ENCODE measurements at places on chromosomes 13 and 19.

- no peak for DNase-seq
Observed at GRCh38 chr13:28373810-28374209, 121.1 kb downstream of the FLT1 start.

- no peak for DNase-seq
Observed at GRCh38 chr13:59230484-59231264, 933.1 kb downstream of the DIAPH3 start.

GRCh38 chr19:50030225-50030624 lies 4.4 kb downstream of the ZNF473 start:
- no peak for DNase-seq

DNA sequence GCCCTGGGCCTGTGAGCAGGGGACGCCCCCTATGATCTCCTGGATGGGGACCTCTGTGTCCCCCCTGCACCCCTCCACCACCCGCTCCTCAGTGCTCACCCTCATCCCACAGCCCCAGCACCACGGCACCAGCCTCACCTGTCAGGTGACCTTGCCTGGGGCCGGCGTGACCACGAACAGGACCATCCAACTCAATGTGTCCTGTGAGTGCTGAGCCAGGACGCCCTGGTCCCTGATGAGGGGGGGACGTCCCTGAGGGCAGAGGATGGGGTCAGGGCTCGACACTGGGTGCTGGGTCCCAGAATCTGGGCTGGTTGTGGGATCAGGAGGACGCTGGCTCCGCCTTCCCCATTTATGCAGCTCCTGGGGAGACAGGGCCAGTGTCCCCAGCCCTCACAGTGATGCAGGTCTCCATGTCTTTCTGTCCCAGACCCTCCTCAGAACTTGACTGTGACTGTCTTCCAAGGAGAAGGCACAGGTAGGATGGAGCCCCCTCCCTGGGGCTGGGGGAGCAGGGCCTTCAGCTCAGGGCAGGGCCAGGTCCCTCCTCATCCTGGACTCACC lies 2.5 kb downstream of the SIGLEC7 start:
- DNase-seq, result no peak

- DNase-seq, result peak; percentile 67
Observed at GRCh38 chr19:27974082-27974513, 1238.9 kb downstream of the UQCRFS1 start.

GRCh38 chr19:30449078-30449590 lies 77.0 kb downstream of the ZNF536 start:
- DNase-seq, result no peak

- DNase-seq, result no peak
Observed at GRCh38 chr13:85519363-85519762, 279.9 kb downstream of the SLITRK6 start.

DNA sequence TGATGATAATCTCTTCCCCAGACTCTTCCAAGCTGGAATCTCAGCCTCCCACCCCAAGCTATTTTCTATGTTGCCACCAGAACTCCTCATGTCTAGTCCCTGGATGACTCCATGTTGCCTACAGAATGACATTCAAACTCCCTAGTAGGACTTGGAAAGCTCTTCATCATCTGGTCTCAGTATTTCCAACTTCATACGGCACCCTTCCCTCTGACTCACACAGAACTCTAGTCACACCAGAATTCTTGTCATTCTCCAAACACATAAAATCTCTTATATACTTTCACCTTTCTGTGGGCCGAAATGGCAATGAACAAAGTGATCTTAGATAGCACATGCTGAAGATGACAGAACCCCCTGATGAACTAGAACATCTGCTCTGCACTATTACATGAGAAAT lies 86.2 kb downstream of the CAB39L start:
- peak; percentile 22 for DNase-seq

DNA sequence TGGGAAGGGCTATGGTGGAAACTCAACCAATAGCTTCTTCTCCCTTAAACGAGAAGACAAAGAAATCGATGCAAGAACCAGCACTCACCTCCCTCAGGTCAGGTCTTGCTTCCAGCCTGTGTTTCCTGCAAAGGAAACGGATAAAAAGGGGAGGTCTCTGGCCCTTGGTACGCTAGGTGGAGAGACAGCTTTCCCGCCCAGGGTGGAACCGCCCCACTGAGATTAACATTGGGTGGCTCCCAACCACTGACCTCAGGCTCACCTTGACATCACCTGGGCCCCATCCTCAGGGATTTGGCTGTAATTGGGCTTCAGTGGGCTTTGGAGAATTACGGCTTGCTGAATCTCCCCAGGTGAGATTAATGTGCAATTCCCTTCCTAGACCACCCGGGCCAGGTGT lies at the start of gene NLRP7:
Gene NLRP7 (minus strand): TSS at position 150 of the 400 bp plus-strand sequence.
- DNase-seq, result no peak

DNA sequence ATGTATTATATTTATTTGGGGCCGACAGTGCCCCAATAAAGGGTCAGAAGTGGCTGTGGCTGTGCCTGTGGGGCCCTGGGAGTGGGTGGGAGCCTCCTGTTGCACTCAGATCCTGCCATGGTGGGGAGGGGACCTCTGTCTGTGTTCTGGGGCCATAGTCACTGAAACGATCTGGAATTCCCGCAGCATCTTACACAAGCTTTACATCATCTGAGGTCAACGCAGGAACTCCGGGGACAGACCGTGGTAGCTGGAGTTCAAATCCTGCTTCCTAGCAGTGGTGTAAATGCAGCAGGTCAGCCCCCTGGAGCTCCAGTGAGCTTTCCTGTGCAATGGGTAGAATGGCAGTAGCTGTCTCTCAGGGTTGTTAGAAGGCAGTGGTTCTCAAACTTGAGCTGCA lies 3.9 kb upstream of the SCN1B start:
- no peak for DNase-seq

DNA sequence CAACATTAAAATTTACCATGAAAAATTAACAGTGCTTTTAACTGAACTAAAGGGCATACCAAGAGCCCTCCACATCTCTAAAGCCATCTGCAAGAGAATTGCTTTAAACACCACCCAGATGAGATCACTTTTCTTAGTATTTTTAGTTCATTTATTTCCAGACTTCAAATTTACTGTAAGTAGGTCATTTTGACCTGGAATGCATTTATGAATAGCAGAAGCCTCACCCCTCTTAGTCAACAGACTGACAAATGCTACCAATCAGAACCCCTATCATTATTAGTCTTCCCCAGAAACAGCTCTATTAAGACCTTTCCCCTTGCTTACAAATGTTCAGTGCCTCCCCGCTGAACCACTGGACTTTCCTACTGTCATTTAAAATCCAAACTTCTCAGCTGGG lies 27.3 kb downstream of the RUBCNL start:
- DNase-seq, result no peak

- DNase-seq, result no peak
Observed at GRCh38 chr19:54247106-54247930, 4.7 kb upstream of the LILRA6 start.

DNA sequence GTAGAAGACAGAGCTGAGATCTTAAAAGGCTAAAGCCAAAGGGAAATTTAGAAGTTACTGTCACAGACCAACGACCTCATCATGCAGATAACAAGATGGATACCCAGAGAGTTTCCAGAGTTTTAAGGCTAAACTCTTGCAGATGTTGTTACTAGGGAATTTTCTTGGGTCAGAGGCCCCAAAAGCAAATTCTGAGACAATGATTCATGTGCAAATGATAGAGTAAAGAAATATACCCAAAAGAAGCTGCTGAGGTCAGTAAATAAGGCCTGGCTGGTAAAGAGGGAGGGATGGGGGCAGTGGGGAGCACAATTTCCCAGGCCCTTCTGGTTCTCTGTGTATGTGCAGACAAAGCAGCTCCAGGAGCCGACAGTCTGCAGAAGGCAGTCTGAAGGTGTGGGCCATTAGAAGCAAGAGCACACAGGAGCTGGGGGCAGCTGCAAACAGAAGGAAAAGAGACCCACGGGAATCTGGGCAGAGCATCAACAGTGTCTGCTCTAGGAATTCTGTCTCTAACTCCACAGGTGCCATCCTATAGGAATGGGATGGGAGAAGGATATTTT lies 330.8 kb downstream of the TBC1D4 start:
- DNase-seq, result peak; percentile 48

GRCh38 chr19:34503531-34504272 lies 22.1 kb downstream of the WTIP start:
- no peak for DNase-seq

DNA sequence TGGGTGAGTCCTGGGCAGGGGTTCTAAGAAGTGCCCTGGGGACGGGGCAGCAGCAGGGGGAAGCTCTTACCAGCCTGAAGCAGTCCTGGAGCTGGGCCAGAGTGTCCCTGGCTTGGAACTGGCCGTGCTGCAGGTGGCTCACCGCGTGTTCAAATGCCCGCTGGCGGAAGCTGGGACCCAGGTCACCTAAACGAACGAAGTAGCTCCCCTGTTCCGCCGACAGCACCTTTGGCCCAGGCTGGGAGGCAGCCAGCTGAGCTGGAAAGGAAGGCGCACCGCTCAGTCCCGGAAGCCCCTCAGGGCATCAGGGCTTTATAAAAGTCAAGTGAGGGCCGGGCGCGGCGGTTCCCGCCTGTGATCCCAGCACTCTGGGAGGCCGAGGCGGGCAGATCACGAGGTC lies 9.6 kb downstream of the PLIN4 start:
- no peak for DNase-seq

GRCh38 chr13:50740052-50740741 lies 103.3 kb downstream of the DLEU7 start:
- DNase-seq, result no peak

DNA sequence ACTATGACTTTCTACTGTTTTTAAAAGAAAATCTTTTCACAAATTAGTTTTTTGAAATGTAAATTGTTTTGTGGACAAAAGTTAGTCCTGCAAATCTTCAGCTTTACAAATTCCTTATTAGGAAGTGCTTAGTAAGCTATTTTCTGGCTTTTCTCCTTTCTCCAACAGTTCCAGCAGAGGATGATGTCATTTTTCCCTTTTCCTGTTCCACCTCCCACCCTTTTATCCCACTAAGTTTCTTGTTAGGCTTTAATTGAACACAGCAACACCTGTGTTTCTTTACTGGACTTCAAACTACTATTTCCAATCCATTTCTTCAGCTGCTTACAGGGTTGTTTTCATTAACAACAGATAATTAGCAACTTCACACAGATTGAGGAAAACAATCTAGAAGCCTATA lies 389.2 kb downstream of the NDFIP2 start:
- DNase-seq, result peak; percentile 38

GRCh38 chr13:106596275-106596937 lies 28.5 kb upstream of the ARGLU1 start:
- no peak for DNase-seq

DNA sequence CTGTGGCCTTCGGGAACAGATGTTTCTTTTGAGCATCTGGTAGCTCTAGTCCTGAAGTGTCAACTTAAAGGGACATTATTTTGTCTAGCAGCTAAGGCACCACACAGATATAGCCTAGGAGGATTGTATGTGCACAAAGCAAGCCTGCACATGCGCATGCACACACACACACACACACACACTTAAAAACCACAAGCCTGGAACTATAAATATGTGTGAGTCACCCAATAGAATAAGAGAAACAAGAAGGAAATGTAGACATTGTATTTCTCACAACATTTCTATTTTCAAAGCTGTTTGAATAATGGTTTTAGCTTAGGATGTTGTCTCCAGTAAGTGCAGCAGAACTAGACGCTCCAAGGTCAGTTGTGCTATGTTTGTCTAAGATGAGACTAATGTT lies 516.5 kb downstream of the SUCLA2 start:
- peak; percentile 9 for DNase-seq

DNA sequence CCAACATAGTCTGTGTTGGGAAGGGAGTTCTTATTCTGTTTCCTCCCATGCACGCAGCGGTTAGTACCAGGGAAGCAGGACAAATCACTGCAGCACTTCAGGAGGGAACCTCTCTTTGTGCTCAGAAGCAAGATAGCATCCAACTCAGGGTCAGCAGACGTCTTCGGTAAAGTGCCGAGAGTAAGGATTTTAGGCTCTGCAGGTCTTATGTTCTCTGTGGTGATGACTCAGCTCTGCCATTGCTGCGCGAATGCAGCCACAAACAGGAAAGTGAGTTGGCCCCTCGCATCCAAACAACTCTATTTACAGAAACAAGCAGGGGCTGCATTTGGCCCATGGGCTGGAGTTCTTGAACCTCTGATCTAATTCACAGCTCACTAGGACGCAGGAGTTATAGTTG lies 122.1 kb upstream of the SPATA13 start:
- no peak for DNase-seq

DNA sequence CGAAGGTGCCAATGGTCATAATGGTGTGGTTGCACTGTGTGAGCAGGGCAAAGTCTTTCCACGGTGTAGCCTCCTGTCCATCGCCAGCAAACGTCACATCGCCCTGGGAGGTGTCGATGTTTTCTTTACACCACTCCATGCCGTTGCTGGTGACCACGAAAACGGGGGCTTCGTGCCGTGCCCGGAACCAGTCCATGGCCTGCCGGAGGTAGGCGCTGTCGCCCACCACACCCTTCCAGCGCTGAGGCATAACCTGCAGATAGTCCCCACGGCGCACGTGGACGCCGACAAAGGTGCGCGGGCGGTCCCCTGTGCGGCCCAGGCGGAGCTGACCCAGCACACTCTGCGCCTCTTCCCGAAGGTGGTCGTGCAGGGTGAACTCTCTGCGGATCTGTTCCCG lies 2.1 kb downstream of the FUT1 start:
- no peak for DNase-seq

DNA sequence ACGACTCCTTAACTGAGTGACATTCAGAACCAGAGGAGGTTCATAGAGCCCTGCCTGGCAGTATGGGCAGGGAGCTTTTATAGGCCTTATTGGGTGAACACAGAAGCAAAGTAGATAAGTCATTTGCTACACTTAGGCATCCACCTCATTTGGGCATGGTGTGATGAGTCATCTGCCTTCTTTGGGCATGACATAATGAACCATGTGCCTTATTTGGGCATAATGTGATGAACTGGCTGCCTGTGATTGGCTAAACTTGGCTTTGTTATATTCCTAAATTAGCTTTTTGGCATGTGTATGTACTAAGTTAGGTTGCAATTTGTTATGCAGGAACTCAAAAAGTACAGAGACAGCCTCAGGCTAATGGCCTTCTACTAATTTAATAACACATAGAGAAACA lies 2210.2 kb upstream of the PCDH20 start:
- no peak for DNase-seq

- DNase-seq, result no peak
Observed at GRCh38 chr13:107992542-107992941, 222.8 kb downstream of the LIG4 start.

All from kidney glomerular epithelial cell (primary cell).